ENCODE measurements at places on chromosomes 1 and 21.

- no peak for DNase-seq
Measured at GRCh38 chr1:53869454-53870117, 20.0 kb downstream of the YIPF1 start.

DNA sequence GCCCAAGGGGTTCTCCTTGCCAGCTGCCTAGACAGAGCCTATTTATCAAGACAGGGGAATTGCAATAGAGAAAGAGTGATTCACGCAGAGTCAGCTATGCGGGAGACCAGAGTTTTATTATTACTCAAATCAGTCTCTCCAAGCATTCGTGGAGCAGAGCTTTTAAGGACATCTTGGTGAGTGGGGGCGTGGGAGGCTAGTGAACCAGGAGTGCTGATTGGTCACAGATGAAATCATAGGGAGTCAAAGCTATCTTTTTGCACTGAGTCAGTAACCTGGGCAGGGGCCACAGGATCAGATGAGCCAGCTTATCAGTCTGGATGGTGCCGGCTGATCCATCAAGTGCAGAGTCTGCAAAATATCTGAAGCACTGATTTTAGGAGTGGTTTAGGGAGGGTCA is 64.8 kb upstream of the MRPS6 start:
- DNase-seq, result no peak

DNA sequence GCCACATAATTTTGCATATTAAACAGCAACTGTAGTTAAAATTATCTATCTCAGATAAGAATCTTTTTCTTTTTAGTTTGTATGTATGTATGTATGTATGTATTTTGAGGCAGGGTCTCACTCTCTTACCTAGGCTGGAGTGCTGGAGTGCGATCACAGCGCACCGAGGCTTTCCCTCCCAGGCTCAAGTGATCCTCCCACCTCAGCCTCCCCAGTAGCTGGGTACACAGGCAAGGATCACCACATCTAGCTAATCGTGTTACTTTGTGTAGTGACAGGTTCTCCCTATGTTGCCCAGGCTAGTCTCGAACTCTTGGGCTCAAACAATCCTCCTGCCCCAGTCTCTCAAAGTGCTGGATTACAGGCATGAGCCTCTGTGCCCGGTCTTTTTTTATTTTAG is 30.5 kb upstream of the PUM1 start:
- DNase-seq, result no peak

DNA sequence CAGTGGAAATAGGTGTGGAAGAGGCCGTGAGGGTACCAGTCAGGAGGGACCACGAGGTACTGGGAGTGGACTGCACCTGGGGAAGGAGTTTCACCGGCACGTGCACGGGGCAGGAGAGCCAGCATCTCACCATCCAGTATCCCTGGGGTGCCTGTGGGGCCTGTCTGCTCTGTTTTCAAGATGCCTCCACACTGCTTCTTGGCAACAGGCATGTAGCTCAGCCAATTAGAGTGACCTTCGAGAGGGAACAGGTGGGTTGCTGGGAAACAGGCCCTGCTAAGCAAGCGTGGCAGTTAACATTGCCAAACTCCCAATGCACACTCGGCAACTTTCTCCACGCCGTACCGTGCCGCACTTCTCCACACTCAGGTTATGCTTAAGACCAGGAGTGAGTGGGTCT is 17.7 kb downstream of the KCNC4 start:
- no peak for DNase-seq

- DNase-seq, result no peak
Measured at GRCh38 chr1:115690972-115691371, 49.2 kb downstream of the VANGL1 start.

DNA sequence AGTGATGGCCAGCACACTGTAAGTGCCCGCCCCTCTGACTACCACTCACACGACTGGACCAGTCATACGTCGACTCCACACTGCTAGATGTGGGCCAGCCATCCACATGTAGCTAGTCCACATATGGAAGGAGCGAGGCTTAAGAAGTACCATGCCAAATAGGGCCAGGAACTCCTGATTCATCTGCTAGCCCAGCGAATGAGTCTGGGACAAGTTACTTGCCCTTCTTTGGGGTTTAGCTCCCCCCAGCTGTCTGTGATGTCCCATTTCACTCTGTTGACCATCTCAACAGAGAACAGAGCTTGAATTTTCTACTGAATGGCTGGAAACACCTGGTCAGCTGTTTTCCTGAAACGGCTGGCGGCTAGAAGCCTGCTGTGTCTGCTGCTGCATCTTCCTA is 5.8 kb downstream of the CSRP1 start:
- no peak for DNase-seq

DNA sequence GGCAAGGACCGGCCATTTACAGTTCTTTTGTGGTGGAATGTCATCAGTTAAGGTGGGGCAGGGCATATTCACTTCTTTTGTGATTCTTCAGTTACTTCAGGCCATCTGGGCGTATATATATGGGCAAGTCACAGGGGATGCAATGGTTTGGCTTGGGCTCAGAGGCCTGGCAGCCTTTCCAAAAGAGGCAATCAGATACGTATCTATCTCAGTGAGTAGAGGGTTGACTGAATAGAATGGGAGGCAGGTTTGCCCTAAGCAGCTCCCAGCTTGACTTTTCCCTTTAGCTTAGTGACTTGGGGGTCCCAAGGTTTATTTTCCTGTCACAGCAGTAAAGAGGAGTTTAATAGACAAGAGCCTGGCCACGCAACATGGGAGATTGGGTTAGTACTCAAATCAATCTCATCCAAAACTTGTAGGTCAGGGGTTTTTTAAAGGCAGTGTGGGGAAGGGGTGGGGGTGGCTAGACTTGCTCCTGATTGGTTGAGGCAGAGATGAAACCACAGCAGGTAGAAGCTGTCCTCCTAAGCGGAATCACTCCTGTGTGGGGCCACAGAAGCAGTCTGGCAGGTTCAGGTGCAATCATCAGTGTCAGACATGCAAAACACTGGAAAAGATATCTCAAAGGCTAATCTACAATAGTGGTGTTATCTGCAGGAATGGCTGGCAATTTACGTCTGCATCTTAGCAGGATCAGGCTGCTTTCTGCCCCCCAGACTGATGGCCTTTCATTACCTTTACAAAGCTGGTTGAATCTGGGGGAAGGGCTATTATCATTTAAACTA is 112.9 kb downstream of the TLR5 start:
- no peak for DNase-seq

DNA sequence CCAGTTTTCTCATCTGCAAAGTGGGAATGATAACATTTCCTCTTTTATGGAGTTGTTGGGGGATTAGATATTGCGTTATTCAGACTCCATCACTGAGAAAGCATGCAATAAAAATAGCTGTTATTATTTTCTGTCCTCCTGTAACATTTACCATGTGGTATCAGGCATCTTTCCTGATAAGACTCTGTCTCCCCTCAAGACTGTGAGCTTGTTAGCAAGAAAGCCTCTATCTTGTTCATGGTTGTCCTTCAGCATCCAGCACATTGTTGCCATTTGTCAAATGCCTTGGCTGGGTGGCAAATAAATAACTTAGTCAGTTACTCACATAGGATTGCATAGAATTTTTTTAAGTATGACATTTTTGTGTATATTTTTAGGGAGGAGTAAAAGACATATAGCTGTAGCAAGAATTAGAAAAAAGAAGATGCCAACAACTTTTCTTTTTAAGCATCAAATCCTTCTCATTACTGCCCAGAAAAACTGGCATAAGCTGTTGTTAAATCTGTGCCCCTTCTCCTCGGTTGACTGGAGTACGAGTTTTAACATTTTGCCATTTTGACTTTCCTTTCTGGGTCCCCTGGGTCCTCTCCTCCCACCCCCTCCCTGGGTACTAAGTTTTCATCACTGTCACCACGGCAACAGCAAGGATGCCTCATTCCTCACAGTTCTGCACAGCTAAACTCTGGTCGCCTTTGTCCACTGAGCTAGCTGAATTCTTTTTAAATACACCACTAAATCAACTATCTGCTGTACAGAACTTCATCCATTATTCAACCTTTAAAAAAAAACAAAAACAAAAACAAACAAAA is 1.0 kb upstream of the JAM2 start:
- DNase-seq, result no peak

Data from type B pancreatic cell (in vitro differentiated cells).